GM10248 (cell line): ENCODE measurements at places on chromosomes 3 and 15.

DNA sequence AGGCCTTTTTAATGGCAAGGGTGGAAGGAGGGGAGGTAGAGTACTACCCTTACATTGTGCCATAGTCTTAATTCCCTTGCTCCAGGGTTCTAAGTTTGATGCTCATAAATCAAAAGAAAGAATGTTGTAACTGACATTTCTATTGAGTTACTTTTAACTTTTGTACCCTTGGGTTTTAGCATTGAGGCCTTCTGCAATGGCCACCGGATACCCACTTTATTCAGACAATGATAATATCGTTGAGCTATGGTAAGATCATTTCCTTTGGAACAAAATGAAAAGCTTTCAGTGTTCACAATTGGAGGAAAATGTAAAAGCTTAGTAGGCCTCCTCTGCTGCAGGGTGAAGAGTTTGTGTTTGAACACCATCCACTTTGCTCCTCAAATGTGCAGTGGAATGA, 16.8 kb downstream of the CGNL1 start:
- DNase-seq = no peak

- no peak for DNase-seq
Observed at GRCh38 chr3:146390957-146391356, 78.4 kb downstream of the PLSCR2 start.

DNA sequence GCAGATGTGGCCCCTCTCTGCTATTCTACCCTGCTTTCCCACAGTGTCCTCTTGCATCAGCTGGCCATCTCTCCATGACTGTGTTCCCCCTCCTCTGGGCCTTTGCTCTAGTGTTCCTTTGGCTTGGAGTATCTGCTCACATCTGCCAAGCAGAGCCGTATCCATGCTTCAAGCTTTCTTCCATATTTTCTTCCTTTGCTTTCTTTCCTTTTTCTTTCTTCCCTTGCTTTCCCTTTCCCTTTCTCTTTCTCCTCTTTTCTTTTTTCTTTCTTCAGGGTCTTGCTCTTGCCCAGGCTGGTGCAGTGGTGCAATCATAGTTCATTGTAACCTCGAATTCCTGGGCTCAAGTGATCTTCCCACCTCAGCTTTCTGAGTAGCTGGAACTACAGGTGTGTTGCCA, 12.6 kb downstream of the KLHL18 start:
- no peak for DNase-seq

GRCh38 chr15:69414701-69415167, 585 bp downstream of the KIF23 start:
- peak; percentile 55 for DNase-seq

GRCh38 chr3:31167666-31168065, 273.2 kb upstream of the GADL1 start:
- DNase-seq = no peak

DNA sequence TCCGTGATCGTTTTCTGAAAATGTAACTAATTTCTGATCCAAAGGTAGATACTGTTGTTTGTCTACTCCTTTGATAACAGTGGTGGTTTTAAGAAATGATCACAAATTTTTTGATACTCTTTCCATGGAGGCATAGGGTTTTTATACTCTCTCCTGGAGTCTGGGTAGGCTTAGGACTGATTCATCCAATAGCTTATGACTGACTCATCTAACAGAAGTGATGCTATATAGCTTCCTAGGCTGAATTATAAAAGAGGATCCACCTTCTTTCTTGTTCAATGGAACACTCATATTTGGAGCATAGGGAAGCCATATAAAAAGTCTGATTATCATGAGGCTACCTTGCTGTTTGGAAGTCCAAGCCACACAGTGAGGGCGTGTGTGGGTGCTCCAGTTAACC, 84.3 kb downstream of the CHST2 start:
- no peak for DNase-seq

- no peak for DNase-seq
Observed at GRCh38 chr3:75983111-75983510, 197.8 kb upstream of the ZNF717 start.

DNA sequence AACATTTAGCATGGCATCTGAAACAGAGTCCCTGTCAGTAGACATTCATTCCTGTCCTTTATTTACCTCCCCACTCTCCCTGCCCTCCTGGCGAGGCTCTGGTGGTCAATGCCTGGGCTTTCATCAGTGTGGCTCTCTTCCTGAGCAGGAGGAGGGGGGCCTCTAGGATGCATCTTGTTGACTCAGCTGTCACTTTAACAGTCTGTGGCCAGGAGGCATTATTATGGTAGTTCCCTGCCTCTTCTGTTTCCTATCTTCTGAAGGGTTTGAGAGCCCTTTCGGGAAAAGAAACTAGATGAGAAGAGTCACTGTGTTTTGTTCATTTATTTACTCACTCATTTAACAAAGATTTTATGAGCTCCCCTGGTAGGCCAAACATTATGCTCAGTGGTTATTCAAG, 2.4 kb upstream of the PPP1R14D start:
- DNase-seq = no peak

DNA sequence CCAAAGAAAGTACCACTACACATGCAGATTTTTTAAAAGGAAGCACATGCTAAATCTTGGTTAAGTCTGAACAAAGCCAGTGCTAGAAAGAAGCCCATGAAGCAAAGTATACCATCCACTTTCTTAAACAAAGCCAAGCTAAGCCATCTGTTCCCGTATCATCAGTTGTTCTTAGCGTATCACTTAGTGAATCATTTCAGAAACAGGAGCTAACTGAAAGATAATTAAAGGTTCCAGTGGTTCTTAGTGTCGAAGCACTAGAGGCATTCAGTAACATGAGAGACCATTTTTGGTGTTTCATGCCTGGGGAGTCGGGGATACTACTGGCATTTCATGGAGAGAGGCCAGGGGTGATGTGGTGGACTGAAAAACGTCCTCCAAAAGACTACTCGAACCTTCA, 12.8 kb downstream of the UBXN7 start:
- no peak for DNase-seq

DNA sequence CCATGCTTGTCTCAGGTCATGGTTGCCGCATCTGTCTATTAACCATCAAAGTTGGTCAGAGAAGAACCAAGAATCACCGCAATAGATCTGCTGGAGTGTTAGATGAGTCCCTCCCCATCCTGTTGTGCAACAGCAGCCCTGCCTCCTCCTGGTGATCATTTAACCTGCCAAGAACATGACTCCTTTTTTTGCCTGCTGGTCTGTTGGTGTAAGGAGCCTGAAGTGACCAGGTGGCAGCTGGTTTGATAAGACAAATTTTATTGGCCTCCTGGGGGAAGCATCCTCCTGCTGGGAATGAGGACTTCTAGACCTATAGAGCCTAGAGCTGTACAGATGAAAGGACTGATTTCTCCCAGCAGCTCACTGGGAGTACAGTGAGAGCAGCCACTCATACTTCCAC, 43.5 kb upstream of the RAF1 start:
- no peak for DNase-seq

GRCh38 chr15:67018026-67018425, 47.4 kb upstream of the SMAD3 start:
- no peak for DNase-seq

GRCh38 chr3:37054370-37054769, 61.1 kb downstream of the MLH1 start:
- DNase-seq = peak; percentile 71

- DNase-seq = no peak
Observed at GRCh38 chr3:141707741-141708203, 30.3 kb upstream of the RNF7 start.

GRCh38 chr3:189721873-189722665, 90.9 kb downstream of the TP63 start:
- no peak for DNase-seq

DNA sequence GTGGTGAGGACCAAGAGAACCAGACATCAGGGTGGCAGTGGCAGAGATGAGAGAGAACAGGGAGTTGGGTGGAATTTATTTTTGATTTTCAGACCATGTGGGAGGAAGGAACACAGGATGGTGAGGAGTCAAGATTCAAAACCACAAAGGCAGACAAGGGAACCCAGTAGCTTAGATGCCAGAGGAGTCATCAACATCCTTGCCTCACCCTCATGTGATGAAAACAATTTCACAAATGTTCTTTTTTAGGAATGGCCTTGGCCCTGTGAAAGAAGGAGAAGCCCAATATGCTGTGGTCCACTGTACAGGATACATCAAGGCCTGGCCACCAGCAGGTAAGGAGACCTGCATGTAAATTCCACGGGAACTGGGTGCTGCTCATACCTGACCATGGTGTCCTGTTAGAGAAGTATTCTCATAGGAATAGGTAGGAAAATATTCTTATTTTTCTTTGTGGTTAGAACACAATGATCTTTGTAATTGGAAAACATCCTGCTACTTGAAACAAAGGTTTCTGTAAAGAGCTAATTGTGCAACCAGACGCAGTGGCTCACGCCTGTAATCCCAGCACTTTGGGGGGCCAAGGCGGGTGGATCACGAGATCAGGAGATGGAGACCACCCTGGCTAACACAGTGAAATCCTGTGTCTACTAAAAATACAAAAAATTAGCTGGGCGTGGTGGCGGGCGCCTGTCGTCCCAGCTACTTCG, 110.0 kb downstream of the ARNT2 start:
- DNase-seq = no peak

GRCh38 chr15:70376929-70377691, 279.4 kb upstream of the TLE3 start:
- no peak for DNase-seq

DNA sequence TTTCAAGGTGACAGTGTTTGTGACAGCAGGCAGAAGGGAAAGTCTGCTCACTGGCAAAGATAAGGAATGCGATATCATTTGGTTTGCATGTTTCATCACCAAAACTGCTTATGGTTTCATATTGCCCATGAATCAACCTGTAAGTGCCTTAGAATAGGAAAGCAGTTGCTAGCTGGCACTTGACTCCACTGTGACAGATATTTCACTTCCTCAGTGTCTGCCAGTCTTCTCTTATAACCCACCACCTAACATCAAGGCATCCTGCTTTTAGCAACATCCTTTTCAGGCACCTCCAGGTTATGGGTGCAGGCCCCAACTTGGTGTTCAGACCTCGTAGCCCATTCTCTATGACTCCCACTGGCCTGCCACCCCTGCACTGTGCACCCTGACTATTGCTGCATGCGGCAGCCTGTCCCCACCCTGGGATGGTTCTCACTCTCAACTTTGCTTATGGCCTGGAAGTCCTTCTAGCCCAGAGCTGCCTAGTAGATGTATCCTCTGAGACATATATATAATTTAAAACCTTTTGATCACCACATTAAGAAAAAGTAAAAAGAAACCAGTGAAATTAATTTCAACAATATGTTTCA, 154.4 kb upstream of the RARB start:
- no peak for DNase-seq

- peak; percentile 48 for DNase-seq
Observed at GRCh38 chr3:43994657-43995546, 246.8 kb upstream of the TOPAZ1 start.

DNA sequence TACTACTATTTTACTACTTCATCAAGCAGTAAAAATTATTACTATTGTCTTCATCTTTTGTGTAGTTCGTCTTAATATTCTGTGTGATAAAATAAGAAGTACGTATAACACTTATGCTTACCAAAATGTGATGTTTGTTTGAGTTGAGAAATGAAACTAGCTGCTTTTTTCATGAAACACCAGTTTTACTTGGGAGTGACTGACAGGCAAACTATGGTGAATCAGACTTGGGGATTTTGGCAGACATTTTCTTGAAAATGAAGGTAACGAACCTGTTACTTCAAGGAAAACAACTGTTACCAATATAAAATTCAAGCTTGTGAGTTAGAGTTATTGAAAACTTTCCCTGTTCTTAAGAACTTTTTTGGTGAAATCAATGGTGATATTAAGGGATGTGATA, 10.3 kb downstream of the U2SURP start:
- no peak for DNase-seq

GRCh38 chr3:124007186-124007585, 15.3 kb upstream of the ROPN1 start:
- DNase-seq = no peak

- DNase-seq = no peak
Observed at GRCh38 chr15:94230431-94230882, 904 bp upstream of the MCTP2 start.

GRCh38 chr3:123157598-123158287, 44.0 kb upstream of the SEC22A start:
- DNase-seq = no peak

GRCh38 chr3:9884555-9885165, 4.6 kb upstream of the CIDEC start:
- DNase-seq = no peak

GRCh38 chr3:11009898-11010297, 17.4 kb downstream of the SLC6A1 start:
- DNase-seq = no peak

DNA sequence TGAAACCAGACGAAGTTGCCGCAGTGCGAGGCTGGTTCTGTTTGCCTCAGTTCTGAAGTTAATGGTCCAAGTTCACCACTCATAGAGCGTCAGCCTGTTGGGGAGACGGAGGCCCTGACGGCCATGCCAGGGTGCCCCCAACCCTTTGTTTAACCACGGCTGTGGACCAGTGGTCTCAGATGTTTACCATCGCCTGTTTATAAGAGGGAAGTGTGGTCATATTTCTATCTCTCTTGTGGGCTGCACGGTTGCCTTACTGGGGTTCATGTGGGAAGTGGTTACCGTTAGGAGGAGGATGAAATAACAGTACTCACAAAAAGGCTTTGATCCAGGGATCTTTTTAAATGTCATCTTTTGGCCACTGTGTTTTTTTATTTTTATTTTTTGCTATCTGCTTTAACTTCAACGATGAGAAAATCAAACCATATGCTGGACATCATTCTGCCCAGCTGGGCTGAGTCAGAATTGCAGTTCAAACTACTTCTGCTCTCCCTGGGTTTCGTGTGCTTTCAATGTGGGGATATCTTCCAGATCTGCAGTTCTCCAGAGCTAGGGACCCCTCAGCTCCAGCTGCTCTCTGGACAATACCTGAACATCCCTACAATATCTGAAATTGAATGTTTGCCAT, 17.8 kb downstream of the SMAD3 start:
- no peak for DNase-seq

DNA sequence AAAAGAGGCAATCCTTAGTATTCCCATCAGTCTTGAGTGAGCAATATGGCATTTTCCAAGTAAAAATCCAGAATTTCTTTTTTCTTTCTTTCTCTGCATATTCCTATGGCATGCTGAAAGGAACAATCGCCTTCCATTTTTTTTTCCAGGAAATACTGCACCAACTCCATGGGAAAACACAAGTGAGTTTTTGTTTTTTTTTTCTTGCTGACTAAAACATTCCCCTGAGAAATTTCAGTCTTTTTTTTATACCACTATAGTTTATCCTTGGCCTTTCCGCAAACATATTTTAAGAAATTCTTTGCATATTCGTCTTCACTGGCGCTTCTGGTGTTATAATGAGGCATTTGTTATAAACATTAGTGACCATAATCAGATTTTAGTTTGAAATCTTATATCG, 429.6 kb upstream of the MDFIC2 start:
- no peak for DNase-seq

DNA sequence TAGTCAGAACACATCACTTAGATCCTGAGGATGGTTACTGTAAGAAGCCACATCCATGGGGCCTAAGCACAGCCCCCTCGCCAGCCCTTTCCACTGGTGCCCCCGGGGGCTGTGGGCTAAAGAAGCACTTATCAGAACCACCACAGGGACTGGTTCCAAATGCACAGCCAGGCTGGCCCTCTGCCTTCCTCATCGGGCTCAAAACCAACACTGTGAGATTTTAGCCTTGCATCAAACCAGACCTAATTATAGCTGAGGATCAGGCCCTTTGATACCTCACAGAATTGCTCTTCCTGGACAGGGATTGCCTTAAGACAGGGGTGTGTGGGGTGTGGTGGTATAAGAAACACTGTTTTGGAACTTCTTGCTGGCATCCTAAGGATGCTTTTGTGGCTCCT, 23.7 kb downstream of the SRPRB start:
- DNase-seq = no peak
